ENCODE measurements at places on chromosomes 16 and 17.

DNA sequence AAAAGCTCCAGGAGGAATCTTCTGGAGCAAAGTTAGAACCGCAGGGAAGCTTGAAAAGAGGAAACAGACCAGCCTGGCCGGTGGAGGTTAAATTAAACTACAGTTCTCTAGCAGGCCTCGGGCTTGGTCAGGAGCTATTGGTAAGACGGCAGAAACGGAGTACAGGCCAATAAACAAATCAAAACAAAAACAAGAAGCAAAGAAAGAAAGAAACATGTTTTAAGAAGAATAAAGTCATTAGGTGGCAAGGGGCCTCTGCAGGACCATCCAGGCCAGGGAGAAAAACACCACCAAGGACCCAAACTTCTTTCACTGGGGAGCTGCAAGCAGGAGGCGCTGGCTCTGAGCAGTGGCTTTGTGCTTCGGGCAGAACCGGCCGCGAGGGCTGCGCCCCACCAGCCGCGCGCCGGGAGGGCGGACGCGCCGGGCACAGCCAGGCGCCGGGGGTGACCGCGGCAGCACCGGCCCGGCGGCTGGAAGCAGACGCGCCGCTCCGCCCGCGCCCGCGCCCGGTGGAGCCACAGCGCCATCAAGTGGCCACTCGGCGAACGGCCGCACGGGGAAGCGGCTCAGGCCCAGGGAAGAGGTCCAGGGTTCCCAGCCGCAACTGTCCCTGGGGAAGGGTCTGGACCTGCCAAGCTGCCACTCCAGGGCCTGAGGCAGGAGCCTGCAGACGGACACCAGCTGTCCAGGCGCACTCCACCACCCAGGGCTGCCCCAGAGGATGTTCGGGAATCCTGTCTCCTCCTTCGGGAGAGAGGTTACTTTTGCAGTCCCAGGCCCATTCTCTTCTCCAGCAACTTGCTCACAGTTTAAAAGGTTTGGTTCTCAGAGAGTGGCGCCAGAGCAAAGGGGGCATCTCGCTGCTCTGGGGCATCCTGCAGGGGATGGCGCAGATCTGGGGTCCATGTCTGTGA lies 419.4 kb downstream of the SOX9 start:
- peak; percentile 63 for DNase-seq

- DNase-seq, result no peak
Observed at GRCh38 chr17:2911035-2911754, 115.0 kb downstream of the RAP1GAP2 start.

- DNase-seq, result no peak
Observed at GRCh38 chr17:82876602-82877379, 37.0 kb upstream of the ZNF750 start.

GRCh38 chr17:79410681-79411080 lies 200.2 kb downstream of the RBFOX3 start:
- no peak for DNase-seq

- DNase-seq, result no peak
Observed at GRCh38 chr16:79845734-79846135, 245.2 kb upstream of the MAF start.

- DNase-seq, result no peak
Observed at GRCh38 chr16:70470927-70471341, 16.5 kb downstream of the FCSK start.

DNA sequence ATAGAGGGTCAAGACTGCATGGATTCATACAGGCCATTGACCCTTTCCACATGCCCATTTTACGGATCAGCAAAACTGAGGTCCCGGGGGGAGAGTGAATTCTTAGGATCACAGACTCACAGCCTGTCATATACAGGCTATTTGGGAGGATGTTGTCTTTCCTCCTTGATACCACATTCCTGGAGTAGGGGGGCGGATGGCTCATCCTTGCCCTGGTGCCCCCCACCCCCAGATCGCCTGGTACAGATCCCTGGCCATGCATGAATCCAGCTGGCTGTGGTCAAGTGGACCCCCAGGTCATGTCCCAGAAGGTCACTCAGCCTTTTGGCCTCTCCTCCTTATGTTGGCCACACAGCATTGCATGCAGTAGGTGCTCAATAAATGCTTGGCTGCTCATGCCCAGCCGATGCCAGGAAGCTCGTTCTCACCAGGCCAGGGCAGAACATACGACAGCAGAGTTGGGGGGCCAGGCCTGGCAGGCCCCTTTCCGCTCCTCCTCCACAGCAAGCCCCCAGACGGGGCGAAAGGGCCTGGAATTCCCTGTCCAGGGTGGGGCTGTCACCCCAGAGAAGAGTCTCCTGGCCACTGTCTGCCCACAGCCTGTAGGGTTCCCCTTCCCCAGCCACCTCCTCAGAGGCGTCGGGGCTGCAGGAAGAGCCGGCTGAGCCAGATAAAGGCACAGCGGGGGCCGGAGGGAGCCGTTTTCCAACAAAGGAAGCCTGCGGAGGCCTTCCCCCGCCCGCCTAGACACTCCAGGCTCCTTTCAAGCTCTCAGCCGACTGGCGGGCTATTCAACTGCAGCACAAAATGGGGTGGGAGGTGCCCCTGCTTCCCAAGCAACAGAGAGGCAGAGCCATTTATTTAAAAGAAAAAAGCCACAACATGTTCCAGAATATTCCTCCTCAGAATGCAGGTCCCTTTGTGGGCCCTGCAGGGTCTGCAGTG lies 215.7 kb upstream of the CIBAR2 start:
- no peak for DNase-seq

- no peak for DNase-seq
Observed at GRCh38 chr16:66459878-66460277, 32.8 kb downstream of the BEAN1 start.

DNA sequence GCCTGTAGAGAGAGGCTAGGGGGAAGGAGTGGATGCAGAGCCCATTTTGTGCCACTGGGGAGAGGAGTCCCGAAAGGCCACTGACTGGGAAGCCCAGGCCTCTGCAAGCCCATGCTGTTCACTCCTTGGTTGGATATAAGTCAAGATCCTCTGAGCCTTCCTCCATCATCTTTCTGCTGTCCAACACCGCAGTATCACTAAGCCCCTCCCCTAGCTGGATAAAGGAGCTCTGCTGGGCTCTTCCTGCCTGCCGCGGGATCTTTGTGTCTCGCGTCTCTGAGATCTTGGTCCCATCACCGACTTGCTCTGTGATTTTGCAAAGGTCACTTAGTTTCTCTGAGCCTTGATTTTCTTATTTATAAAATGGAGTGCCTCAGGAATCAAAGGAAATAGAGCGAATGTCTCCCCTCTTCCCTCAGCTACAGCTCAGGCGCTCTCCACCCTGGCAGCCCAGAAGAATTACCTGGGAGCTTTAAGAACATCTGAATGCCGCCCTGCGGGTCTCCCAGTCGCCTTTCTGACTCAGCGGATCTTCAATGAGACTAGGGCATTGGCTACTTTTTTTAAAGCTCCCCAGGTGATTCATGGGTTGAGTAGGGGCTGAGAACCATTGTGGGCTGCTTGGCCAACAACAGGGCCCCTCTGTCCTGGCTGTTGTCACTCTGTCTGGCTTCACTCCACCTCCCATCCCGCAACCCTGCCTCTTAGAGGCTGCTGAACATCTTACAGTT lies 25.2 kb upstream of the TMEM220 start:
- no peak for DNase-seq

GRCh38 chr17:68205808-68206720 lies 41.8 kb upstream of the AMZ2 start:
- no peak for DNase-seq

GRCh38 chr17:71741836-71742235 lies 379.0 kb upstream of the SOX9 start:
- DNase-seq, result no peak

DNA sequence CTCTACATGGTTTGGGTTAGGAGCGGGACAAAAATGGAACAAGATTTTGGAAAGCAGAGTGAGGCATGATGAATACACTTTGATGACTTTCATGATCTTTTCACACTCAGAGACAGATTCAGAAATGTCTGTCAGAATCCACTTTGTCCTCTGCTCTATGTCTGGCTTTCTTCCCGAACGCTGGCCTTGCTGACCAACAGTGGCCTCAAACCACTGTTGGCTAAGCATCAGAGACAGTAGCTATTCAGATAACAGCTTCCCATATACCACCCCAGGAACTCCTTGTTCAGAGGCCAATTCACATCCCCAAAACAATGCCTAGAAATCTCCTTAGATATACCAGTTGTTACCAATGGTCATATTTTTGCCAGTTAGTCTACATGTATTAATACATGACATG lies 40.9 kb downstream of the FBXL20 start:
- no peak for DNase-seq

DNA sequence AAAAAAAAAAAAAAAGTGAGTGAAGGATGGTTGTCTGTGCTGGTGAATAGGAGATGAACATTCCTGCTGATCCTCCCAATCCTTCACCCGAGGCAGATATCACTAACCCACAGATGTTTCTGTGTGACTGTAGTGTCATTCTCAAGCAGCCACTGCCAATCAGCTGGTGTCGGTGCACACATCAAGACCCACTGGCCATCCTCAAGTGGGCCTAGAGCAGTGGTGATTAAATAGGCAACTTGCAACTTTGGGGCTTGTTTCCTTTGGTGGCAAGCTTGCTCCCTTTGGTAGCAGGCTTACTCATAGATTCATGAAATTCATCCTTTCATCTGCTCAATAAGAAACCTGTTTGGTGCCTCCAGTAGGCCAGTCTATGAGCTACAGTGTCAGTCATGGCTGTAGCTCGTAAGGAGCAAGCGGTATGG lies 51.1 kb upstream of the LGALS9 start:
- DNase-seq, result no peak

DNA sequence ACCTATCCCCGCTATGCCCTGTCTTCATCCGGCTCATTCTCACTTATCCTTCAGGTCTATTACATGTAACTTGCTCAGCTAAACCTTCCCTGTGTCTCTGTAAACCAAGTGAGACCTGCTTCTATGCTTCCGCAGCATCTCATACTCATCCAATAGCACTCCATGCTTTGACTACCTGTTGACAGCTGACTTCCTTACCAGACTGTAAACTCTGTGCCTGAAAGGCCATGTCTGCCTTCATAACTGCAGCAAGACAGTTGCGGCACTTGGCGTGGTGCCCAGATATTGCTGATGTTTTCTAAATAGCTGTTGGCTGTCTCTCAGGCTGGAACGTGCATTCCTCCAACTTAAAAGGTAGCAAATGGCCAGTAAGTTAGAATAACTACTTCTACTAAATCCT lies 1.8 kb upstream of the OR1E1 start:
- no peak for DNase-seq

DNA sequence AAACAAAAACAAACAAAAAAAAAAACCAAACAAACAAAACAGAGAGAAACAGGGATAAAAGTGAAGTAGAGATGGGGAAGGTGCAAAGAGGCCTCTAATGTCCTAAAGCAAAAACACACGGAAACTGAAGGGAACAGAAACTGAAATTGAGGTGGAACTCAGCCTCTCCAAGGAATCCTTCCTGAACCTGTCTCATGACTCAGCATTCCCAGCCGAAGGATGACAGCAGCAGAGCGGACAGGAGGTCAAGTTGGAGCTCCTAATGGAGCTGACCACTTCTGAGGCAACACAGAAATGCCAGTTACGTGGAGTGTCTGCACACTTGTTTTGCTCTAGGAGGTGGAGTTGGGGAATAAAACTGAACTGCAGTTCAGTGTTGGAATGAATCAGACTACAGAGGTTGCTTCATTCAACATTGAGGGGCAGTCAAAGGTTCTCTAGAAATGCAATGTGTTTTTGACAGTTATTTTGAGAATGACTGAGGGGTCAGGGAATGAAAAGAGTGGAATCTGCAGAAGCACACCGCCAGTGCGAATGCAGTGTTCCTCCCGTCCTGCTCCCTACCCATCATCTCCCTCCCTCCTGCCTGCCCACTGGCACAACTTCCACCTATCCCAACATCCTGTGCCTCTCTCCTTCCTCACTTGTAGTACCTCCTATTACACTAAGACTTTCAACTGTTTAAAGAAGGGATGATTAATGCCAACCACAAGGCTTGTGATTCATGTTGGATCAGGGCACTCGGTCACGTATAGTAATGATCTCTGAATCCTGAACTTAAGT lies 6.3 kb downstream of the UBE2O start:
- DNase-seq, result no peak

GRCh38 chr16:85778873-85779272 lies 20.5 kb downstream of the EMC8 start:
- no peak for DNase-seq

DNA sequence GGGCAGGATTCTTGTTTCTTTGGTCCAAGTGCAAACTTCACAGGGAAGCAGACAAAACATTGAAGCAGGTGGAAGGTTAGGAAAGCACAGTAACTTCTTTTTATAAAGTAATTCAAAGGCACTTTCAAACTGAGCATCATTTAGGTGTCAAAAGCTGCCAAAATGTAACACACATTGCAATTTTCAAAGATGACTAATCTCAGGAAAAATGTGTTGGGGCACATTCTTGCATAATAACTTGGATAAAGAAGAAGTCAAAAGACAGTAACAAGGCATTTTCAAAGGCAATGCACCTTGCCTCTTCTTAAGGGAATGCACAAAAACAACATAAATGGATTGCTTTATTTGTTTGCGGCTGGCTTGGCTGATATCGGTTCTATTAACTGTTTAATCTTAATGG lies 3.6 kb downstream of the KCNJ2 start:
- DNase-seq, result no peak

- no peak for DNase-seq
Observed at GRCh38 chr17:64410750-64411490, 20.3 kb upstream of the PECAM1 start.

- no peak for DNase-seq
Observed at GRCh38 chr17:81329927-81330883, 35.1 kb upstream of the SLC38A10 start.

GRCh38 chr17:40598619-40599467 lies 33.6 kb upstream of the CCR7 start:
- DNase-seq, result no peak

- DNase-seq, result no peak
Observed at GRCh38 chr17:8173871-8174322, 2.3 kb downstream of the TMEM107 start.

GRCh38 chr17:38465391-38466345 lies 37.4 kb downstream of the ARHGAP23 start:
- no peak for DNase-seq

DNA sequence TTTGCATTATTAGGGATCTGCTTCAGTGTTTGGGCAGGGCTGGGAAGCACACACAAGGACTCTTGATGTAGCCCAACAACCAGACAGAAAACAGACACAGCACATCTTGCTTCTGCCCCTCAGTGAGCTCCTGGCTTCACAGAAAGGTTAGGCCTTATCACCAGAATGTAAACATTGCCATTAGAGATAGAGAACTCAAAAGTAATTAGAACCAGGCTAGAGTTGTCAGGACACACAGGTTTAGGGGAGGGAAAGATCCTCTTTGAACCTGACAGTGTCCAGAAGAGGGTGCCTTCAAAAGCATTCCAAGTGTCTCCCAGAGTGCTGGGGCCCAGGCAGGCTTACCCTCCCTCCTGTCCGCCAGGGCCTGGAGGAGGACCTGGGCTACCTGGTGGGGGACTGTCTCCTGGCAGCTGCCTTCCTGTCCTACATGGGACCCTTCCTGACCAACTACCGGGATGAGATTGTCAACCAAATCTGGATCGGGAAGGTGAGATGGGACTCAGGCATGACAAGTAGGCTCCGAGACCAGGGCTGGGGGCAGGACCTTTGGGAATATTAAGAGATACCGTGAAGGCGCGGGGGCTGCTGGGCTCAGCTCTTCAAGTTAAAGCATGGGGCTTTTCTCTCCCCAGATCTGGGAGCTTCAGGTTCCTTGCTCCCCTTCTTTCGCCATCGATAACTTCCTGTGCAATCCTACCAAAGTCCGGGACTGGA lies 16.9 kb upstream of the KDM6B start:
- no peak for DNase-seq
